ENCODE measurements at places on chromosomes 6 and 20.
A peak's percentile ranks its signal among the peaks of the same experiment; 100 is the strongest.

DNA sequence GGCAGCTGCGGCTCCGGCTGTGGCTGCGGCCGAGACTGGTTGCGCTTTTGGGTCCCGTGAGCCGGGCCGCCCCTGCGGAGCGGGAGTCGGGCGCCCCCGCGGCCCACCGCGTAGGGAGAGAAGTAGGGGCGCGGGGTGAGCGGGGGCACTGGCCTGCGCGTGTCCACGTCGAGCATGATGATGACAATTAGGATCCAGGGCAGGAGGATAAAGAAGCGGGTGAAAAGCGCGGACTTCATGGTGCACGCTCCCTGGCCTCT lies 739 bp downstream of the B3GAT2 start:
- no peak for DNase-seq

GRCh38 chr6:12012558-12013306 lies 620 bp downstream of the HIVEP1 start:
- peak; percentile 67 for DNase-seq

DNA sequence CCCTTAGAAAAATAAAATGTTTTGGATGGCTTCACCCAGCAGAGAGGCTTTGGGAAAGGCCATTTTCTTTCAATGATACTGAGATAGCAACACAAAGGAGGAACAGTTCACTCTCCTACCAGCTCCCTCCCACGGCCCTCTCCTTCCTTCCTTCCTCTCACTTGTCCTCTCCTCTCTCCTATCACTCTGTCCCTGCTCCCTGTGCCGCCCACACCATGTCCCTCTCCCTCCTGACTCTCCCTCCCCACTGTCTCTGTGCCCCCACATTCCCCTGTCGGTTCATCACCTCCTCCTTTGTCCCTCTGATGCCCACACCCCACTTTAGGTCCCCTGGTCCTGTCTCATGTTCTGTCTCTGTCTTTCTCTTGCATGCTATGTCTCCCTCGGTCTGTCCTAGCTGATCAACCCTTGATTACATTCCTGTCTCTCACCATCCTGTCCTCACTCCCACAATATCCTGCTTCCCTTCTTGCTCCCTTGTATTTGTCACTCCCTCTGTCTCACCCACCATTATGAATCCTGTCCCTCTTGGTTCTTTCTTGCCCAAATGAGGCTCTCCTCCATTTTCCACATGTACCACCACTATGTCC lies 30.1 kb downstream of the ELMO2 start:
- DNase-seq, result no peak

GRCh38 chr6:35358086-35358485 lies 15.7 kb downstream of the PPARD start:
- DNase-seq, result no peak

DNA sequence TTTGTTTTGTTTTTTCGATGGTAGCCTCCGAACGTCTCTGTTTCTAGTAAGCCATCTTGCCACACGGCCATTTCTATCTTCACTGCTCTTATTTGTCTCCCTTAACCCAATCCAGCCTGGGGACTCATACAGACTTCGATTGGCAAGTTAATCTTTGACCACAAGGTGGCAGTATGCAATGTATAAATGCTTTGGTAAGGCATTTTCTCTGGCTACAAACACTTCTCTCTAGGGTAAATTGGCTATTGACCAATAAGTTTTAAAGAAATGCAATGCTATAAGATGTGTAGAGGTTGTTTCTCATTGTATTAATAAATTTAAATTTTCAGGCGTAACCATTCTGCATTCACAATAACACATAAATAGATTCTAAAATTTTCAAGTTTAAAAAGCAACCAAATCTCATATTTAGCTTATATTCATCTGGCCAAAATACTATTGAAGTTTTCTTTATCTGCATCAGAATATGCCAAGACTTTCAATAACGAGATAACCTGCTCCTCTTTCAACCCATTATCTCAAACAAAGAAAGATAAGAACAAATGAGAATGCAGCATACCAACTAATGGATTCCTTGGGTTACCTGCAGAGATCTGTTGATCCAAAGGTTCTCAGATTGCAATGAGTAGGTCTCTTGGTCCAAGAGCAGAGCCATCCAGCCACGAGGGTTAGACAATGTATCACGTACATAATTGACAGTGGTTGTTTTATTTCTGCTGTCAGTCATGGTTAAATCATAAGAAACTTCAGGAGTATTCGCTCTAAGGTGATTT lies 231.9 kb downstream of the PKHD1 start:
- peak; percentile 6 for DNase-seq

- no peak for DNase-seq
These were observed 59.1 kb upstream of the SMOC2 start for GRCh38 chr6:168381726-168382458.

- no peak for DNase-seq
These were observed 19.3 kb upstream of the AKIRIN2 start for GRCh38 chr6:87721311-87721710.

GRCh38 chr6:116267836-116268588 lies 11.7 kb downstream of the TSPYL1 start:
- DNase-seq, result no peak

DNA sequence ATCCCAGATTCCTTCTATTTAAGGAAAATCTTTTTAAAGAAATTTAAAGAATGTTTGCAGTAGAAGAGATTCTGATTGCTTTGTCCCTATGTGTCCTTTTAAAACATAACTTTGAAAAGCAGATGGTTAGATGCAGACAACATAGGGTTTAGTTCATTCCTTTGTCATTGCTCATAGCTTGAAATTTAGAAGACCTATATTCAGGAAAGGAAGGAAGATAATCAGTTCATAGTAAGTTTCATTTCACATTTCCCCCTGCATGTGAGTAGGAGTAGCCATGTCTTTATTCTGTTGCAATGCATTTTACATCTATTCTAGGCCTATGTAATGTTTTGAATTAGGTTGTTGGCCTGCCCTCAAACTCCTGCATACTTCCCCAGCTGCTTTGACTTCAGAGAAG lies 197.9 kb upstream of the GRIK2 start:
- no peak for DNase-seq
